ENCODE measurements at places on chromosomes 1 and 21.

DNA sequence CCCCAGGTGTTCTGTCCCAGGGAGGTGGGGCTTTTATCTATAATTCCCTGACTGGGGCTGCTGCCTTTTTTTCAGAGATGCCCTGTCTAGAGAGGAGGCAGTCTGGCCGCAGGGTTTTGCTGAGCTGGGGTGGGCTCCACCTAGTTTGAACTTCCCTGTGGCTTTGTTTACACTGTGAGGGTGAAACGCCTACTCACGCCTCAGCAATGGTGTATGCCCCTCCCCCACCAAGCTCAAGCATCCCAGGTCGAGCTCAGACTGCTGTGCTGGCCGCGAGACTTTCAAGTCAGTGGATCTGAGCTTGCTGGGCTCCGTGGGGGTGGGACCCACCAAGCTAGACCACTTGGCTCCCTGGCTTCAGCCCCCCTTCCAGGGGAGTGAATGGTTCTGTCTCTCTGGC, 124.3 kb downstream of the CENPF start:
- no peak for DNase-seq

- no peak for DNase-seq
Measured at GRCh38 chr1:238063454-238063853, 172.7 kb upstream of the ZP4 start.

DNA sequence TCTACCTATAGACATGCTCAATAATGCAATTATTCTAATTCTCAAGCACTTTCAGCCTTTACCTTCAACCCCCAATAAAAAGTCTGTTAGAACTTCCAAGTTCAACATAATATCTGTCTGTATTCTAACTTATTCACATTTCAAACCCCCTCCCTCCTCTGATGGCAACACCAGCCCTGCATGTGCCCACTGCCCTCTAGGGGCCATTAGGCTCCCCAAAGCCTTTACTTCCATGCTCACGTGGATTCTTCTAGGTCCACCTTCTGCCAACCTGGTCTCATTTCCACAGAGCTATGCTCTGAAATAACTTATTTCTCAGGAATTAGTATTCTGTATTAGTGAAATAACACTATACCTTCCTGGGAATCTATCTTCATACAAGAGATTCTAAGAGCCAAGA, 22.2 kb upstream of the KPRP start:
- DNase-seq, result no peak

DNA sequence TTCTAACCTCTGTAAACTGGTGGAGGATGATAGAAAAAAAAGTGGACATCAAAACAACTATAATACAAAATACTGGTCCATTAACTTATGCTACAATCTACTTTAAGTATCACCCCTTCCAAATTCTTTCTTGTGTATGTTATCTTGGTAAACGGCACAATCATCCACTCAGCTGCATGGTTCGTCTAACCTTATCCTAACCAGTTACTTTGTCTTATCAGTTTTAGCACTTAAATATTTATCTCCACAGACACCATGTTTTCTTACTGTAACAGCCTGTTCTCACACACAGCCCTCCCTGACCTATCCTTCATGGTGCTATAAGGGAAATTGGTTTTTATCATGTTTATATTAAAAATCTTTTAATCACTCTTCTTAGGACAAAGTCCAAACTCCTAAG, 157.2 kb downstream of the PTGER3 start:
- no peak for DNase-seq

DNA sequence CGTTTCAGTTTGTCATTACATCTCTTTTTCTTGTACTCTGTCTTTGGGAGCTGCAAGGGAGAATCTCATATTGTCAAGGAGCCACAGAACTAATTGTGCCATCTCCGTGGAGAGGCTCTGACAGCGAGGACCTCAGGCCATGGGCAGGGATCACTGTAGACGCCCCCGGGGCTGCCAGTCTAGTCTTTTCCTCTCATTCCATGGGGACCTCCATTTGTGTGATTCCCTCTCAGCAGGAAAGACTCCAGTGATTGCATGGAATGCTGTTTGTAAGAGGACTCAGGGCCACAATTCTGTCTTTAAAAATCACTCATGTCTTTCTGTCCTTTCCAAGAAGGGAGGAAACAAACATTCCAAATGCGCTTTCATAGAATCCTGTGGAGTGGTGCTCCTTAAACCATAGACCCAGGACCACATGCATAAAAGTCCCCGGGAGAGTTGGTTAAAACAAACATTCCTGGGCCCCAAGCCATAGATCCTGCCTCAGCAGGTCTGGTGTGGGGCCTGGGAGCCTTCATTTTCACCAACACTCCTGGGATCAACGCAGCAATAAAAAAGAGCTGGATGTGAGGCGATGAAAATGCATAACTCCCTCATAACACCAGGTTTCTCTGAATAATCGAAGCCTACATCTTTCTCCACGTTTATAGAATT, 104.5 kb downstream of the ZP4 start:
- DNase-seq, result no peak

GRCh38 chr1:179195376-179195775, 34.1 kb downstream of the ABL2 start:
- DNase-seq, result no peak

- DNase-seq, result no peak
Measured at GRCh38 chr1:208183977-208184911, 59.9 kb downstream of the PLXNA2 start.

- DNase-seq, result no peak
Measured at GRCh38 chr1:6256645-6257044, 4.3 kb downstream of the GPR153 start.

GRCh38 chr21:9008636-9009035, 1512.7 kb upstream of the TPTE start:
- DNase-seq, result no peak

GRCh38 chr1:104593413-104594187, 843.9 kb downstream of the AMY1C start:
- DNase-seq, result no peak

DNA sequence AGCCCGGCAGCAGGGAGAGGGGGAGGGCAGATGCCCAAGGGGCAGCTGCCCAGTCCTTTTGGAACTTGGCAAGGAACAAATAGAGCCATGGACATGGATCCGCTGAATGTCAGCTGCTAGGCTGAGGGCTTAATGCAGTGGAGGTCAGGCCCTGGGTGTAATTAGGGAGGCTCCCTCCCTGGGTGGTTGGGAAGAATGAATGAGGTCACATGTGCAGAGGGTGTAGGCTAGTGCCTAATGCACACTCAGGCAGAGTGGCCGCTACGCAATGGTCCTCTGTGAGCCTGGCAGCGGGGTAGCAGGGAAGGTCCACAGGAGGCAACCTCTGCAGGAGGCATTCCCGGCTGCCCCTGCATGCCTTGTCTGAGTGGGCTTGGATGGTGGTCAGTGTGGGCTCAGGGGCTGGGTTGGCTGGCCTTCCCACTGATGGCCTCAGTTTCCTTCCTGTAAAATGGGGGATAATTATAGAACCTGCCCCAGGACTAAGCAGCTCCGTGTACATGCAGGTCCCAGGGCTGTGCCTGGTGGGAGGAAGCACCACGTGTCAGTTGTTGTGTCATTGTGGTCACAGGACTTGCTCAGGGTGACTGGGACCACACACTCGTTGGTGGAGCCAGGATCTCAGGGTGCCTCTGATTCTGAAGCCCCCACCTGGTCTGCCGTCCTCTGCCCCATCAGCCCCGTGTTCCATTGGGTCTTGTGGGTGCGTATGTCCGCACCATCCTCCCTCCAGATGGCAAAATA, 81.6 kb upstream of the ACTL8 start:
- DNase-seq, result no peak

- no peak for DNase-seq
Measured at GRCh38 chr1:202694314-202694713, 15.9 kb downstream of the SYT2 start.

DNA sequence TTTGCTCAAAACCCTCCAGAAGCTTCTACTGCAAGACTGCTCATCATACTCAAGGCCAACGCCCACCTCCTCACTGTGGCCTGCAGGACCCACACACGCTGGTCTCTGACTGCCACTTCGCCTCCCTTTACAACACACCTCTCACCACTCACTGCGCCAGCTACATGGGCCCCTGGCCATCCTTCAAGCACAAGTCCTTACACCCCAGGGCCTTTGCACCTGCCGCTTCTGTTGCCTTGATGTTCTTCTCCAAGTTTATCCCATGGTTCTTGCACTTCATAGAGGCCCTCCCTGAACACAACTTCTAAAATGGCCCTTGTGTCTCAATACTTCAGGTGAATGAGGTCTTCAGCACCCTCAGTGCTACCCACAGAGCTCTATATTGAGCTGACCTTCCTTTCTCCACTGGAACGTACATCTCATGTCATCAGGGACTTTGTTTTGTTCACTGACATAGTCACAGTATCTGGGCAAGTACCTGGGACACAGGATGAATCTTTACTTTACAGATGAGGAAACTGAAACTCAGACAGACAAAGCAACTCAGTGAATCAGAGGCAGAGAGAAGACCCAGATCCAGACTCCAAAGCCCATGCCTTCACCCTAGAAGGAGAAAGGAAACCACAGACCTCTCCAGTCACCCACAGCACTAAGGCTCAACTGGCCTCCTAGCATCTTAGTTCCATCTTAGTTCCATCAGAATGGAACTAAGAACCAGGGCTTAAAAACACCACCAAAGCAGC, 34.7 kb upstream of the CLSTN1 start:
- DNase-seq, result peak; percentile 38

DNA sequence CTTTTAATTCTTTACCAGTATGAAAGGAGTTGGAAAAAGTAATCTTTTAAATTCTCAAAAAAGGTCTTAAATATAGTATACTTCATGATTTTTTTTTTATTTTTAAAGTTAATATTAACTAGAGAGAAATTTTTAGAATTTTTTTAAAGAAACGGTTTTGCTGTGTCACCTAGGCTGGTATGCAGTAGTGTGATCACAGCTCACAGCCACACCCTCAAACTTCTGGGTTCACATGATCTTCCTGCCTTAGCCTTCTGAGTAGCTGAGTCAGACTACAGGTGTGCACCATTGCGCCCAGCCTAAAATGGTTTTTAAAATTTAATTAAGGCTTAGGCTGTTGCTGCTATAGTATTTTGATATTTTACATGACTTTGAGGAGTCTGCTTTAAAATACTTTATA, 52.4 kb downstream of the TLCD4 start:
- no peak for DNase-seq

- no peak for DNase-seq
Measured at GRCh38 chr1:63662841-63663240, 69.6 kb downstream of the PGM1 start.

DNA sequence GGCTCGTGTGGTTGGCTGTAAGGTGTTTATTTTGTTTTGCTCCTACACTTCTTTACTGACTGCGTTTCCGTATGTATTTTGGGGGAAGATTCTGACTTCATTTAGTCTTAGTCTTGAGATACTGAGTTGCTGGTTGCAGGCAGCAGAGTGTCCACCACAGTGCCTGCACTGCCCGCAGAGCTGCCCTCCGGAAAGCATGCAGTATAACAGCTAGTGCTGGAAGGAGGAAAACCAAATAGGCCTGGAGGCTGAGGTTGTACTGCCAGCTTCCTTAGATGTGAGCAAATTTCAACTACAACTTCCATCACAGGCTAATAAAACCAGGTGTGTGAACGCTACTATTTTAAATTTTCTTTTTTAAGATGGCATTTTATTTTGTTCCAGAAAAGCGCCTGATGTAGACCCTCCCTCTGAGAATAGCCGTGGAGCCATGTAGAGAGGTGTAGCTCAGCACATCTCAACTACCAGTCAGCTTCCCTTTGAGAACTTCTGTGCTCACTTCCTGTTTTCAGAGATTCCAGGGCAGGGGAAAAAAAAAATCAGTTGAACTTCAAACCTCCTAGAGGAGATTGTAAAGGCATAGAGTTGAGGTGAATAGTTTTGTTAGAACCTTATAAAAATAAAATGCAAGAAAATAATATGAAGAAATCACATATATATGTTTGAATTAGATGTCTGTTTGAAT, 17.6 kb downstream of the LMO4 start:
- no peak for DNase-seq

GRCh38 chr1:32933742-32934322, 30.8 kb downstream of the RNF19B start:
- no peak for DNase-seq

DNA sequence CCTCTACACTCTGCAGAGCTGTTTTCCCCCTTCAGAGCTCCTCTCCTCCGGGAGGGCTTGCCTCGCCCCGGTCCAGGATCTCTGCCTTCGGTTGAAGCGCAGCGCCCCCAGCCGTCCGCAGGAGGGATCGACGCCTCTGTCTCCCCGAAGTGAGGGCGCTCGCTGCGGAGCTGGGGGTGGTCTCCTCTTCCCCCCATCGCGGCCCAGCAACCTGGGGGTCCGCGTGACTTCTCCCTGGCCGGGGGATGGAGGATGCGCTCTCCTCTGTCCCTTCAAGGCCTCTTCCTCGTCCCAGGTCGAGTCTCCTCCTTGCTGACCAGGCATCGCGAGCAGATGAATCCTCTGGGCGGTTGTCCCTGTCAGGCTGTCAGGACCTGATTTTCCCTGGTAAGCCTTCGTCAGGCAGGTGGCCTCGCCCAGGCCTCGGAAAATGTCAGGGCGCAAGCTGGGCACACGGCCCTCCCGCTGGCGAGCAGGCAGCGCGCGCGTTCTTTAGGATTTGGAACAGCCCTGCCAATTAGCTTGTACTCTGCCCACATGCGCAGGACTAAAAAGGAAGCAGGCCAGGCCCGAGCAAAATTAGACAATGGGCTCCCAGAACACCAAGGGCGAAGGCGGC, 90.5 kb downstream of the EDEM3 start:
- DNase-seq, result peak; percentile 63

GRCh38 chr1:91827459-91828321, 58.3 kb downstream of the TGFBR3 start:
- DNase-seq, result no peak

DNA sequence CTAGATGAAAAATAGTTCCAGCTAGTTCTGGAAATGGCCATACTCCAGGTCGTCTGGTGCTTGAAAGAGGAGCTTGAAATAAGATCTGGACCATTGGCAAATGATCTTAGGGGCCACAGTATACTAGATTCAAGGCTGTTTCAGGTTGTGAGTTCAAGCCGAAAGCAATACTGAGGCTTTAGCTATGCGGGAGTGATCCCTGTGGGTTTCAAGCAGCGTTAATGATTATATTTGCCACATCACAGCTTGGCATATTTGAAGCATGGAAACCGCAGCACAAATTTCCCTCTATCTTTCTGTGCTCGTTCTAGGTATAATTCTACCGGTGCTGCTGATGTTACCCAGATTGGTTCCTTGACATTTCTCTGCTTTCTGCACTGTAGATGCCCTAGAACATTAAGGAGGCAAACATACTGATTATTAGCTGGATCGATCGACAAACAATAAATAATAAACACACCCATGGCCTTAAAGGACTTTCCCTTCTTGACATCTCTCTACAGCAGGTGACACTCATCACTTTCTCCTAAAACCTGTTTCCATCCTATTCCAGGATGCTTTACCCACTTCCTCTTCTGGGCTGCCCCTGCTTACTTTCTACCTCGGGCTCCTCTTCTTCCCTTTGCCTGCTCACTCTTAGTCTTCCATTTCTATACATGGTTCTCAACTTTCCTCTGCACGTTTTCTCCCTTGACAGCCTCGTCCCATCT, 40.6 kb upstream of the LYST start:
- no peak for DNase-seq

DNA sequence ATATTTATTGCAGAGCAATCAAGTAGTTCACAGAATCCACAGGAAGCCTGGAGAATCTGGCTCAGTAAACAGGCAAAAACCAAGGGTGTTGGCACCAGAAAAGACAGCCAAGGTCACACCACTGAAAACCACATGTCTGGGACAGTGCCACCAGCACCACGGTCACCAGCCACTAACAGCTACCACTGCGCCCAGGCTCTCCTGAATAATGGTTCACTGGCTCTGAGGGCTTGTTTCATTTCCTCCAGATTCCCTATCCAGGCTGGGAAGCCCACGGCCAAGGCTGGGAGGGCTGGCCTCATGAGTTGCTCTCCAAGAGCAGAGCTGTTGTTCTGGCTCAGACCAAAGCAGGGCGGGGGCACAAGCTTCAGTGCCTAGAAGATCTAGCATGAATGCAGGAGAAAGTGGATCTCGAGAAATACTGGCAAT, 54.5 kb upstream of the PTGFRN start:
- DNase-seq, result no peak
